ENCODE measurements at places on chromosomes 3 and 15.
A peak's percentile ranks its signal among the peaks of the same experiment; 100 is the strongest.

DNA sequence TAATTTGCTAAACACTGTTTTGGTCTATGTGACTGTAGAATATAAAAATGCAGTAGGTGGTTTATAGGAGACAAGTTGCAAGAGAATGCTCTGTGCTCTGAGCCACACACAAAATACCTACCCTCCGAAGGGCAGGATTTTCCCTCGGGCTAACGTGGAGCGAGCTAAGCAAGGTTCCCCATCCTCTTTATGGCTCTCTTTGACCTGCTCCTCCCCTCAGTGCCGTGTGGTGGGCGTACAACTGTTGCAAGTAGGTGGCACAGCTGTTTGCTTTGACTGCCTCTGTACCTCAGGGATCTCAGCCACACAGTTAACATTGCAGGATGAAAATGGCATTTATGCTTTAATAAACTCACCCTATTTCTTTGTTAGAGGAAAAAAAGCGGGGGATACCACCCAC, 339.1 kb downstream of the SATB1 start:
- peak; percentile 18 for DNase-seq

GRCh38 chr3:176794406-176794805, 402.9 kb downstream of the TBL1XR1 start:
- no peak for DNase-seq

GRCh38 chr3:24111711-24112110, 166.6 kb downstream of the NR1D2 start:
- no peak for DNase-seq

DNA sequence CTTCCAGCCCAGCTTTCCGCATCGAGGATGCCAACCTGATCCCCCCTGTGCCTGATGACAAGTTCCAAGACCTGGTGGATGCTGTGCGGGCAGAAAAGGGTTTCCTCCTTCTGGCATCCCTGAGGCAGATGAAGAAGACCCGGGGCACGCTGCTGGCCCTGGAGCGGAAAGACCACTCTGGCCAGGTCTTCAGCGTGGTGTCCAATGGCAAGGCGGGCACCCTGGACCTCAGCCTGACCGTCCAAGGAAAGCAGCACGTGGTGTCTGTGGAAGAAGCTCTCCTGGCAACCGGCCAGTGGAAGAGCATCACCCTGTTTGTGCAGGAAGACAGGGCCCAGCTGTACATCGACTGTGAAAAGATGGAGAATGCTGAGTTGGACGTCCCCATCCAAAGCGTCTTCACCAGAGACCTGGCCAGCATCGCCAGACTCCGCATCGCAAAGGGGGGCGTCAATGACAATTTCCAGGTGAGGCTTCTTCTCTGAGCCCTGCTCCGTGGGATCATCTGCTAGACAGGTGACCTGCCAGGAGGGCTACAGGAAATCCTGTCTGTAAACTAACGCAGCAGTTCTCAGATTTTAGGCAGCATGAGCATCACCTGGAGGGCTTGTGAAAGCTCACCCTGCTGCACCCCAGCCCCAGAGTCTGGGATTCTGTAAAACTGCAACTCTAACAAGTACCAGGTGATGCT, 1.6 kb downstream of the THBS1 start:
- DNase-seq: no peak

GRCh38 chr3:184772667-184773272, 39.2 kb upstream of the VPS8 start:
- peak; percentile 30 for DNase-seq

DNA sequence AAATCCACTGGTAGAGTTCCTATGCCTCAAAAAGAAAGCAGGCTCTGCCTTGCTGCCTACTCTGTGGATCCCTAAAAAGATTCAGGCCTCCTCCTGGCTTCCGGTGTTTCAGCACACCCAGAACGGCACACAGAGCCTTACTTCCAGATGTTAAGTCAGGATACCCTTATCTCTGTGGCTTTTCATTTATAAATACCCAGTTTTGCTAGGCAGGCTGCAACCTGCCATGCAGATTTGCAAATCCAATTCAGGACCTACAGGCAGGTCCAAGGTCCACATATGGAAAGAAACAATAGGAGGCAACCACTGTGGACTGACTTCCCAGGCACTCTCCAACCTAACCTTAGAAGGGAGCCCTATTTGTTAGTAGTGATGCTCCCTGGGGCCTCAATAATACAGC, 30.7 kb downstream of the EFL1 start:
- no peak for DNase-seq

GRCh38 chr3:105707009-105707408, 161.8 kb downstream of the CBLB start:
- no peak for DNase-seq

DNA sequence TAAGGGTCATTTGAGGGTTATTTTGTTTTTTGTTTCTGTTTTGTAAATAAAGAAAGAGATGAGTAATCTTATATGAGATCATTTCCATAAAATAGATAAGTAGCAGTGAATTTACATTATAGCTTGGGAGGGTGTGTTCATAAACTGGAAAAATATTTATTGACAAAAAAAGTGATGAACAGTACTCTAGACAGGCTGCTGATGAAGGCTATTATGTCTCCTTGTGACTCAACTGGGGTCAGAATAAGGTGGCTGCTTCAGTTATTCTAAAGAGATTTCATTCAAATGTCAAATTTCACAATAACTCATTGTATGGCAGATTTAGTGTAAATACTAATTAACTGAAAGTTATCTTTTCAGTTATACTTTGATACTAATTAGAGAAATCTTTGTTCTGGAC, 251.1 kb upstream of the CMC1 start:
- DNase-seq: no peak

DNA sequence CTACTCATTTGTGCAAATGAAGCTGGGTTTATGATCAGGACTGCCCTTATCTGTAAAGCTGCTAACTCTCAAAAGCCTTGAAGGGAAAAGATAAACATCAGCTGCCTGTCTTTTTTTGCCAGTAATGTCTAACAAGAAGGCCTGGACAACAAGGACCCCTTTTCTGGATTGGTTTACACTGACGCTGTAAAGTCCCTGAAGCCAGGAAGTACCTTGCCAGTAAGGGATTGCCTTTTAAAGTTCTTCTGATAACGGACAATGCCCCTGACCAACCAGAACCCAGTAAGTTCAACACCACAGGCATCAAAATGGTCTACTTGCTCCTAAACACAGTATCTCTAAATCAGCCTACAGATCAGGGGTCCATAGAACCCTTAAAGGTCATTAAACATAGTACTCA, 178.0 kb downstream of the PCCB start:
- no peak for DNase-seq

- no peak for DNase-seq
These were observed 48.7 kb upstream of the VEPH1 start for GRCh38 chr3:157551961-157552360.

- no peak for DNase-seq
These were observed 22.1 kb downstream of the SNRPN start for GRCh38 chr15:24976932-24977331.

GRCh38 chr3:100289339-100289738, 28.5 kb downstream of the TBC1D23 start:
- no peak for DNase-seq

DNA sequence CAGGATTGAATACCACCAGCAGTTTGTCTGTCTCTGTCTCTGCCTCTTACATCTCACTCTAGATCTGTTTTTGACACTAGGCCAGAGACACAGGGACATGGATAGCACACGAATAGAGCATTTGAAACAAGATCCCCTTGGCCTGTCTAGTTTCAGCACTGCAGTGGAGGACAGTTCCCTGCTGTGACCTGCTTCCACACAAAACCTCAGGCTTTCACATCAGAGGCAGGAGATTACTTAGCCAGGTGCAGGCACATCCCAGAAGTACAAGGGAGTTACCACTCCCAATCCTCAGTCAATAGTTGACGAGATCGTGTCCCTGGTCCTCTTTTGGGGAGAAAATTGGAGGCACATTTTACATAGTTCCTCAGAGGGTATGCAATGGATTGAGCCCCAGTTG, 34.0 kb upstream of the CCK start:
- no peak for DNase-seq

DNA sequence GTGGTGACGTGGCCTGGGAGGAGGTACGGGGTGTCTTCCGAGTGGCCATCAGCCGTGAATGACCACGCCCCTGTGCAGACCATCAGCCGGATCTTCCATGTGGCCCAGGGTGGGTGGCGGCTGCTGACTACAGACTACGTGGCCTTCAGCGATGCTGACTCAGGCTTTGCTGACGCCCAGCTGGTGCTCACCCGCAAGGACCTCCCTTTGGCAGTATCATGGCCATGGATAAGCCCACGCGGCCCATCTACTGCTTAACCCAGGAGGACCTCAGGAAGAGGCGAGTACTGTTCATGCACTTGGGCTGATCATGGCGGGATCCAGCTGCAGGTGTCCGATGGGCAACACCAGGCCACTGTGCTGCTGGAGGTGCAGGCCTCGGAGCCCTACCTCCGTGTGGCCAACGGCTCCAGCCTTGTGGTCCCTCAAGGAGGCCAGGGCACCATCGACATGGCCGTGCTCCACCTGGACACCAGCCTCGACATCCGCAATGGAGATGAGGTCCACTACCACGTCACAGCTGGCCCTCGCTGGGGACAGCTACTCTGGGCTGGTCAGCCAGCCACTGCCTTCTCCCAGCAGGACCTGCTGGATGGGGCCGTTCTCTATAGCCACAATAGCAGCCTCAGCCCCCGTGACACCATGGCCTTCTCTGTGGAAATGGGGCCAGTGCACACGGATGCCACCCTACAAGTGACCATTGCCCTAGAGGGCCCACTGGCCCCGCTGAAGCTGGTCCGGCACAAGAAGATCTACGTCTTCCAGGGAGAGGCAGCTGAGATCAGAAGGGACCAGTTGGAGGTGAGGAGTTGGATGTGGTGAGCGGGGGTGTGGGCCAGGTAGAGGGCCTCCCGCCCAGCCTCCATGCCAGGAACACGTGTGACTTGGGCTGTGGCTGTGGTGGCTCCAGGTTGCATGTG, 178.4 kb downstream of the TBC1D2B start:
- DNase-seq: no peak

- no peak for DNase-seq
These were observed 80.1 kb downstream of the EBLN2 start for GRCh38 chr3:73141525-73141924.

DNA sequence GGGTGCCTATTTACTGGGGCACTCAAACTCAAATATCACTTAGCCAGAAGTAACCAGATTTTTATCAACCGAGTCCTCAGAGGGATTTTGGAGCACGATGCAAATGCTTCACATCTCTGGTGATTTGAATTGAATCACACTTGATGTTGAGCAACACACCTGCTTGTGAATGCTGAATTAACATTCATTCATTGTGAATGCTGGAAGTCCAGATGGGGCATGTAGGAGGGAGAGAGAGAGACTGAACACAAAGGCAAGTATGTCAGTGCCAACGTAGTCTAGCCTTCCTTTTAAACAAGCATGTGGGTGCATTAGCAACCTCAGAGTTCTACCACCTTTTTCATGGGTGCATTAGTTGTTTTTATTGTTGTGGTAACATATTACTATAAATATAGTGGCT, 156.2 kb downstream of the ADAMTSL3 start:
- no peak for DNase-seq

DNA sequence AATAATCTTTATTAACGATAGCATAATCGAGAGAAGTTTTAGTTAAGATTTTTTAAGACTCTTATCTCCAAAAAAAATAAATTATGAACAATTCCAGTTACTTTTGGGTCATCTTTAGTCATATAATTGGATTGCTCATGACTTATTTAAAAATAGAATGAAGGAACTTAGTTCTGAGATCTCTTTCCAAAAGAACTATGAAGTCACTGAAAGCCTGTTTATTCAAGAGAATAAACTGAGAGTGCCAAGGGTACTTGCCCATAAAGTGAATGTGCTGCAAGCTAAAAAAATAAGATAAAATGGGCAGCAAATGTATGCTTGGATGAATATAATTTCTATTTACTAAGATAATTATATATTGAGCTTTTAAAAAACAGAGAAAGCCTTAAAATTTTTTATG, 176.5 kb upstream of the PLSCR5 start:
- DNase-seq: no peak

- DNase-seq: no peak
These were observed 87.0 kb downstream of the KLHL25 start for GRCh38 chr15:85707519-85708338.

GRCh38 chr3:178743297-178743696, 207.1 kb downstream of the KCNMB2 start:
- no peak for DNase-seq

DNA sequence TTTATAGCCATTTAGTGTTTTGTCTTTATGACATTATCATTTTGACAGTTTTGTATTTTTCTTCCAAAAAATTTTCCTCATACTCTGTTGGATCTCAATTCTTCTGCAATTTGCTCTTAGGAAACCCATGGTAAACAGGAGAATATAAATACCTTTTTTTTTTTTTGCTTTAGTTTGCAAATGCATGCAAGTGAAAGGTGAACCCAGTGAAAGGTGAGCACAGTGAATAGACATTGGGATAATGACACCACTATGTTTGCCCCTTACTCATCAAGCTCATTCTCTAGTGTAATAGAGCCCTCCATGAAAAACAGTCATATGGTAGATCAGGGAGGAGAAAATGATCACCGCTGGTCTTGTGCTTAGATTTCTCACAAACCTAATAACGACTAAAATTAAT, 59.0 kb upstream of the TRPC1 start:
- no peak for DNase-seq

DNA sequence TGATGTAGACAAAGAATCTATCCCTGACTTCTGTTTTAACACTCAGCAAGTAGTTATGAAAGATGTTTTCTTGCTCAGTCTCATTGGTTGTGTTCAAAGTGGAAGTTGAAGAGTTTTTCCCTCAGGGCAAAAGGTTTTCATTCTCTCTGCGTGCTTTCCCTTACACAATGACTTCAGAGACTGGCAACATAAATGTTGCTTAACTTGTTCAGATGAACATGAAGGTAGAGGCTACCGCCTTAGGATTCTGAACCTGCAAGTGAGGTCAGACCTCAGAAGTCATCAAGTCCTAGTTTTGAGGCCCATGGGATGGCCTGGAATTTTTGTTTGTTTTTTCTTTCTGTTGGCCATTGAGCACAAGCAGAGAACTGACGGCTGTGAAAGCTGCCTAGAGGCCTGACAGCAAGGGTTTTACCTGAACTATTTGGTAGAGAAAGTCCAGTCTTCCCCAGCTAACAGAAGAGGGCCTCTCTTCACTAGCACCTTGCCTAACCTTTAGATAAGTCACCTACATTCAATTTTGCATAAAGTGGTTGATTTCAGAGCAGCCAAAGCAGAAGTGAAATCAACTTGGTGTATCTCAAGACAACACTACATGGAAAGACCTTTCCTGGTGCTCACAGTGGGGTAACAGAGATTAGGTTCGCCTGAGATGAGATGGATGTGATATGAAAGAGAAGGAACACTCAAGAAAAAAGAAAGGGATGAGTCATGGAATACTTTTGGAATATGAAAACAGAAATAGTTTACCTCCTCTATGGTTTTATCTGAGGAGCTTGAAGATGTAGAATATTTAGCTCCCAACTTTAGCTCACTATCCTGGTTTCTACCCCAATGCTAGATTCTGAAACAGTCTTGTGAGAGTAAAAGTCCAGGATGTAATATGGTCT, 53.6 kb upstream of the AP4E1 start:
- DNase-seq: no peak

All from caudate nucleus (tissue), 63 donors.